Central memory CD4-positive, alpha-beta T cell (primary cell): ENCODE measurements at places on chromosomes 3 and 15.
A peak's percentile ranks its signal among the peaks of the same experiment; 100 is the strongest.

- no peak for DNase-seq
Observed at GRCh38 chr3:33826688-33827087, 28.3 kb downstream of the PDCD6IP start.

DNA sequence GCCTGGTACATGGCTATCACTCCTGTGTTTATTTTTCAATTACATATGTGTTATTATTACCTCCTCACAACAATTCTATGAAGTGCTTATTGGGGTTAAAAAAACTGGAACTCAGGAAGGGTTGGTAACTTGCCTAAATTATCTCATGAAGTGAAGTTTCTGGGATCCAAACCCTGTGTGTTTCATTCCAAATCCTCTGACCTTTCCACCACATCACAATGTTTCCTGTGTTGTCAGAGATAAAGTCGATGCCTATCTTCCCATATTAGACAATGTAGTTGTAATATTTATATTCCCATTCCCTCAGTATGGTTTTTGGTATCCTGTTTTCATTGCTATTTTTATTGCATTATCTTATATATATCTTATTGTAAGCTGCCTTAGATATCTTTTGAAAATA lies 269.1 kb upstream of the CFAP20DC start:
- DNase-seq: no peak

- no peak for DNase-seq
Observed at GRCh38 chr15:64017591-64018163, 28.6 kb downstream of the DAPK2 start.

DNA sequence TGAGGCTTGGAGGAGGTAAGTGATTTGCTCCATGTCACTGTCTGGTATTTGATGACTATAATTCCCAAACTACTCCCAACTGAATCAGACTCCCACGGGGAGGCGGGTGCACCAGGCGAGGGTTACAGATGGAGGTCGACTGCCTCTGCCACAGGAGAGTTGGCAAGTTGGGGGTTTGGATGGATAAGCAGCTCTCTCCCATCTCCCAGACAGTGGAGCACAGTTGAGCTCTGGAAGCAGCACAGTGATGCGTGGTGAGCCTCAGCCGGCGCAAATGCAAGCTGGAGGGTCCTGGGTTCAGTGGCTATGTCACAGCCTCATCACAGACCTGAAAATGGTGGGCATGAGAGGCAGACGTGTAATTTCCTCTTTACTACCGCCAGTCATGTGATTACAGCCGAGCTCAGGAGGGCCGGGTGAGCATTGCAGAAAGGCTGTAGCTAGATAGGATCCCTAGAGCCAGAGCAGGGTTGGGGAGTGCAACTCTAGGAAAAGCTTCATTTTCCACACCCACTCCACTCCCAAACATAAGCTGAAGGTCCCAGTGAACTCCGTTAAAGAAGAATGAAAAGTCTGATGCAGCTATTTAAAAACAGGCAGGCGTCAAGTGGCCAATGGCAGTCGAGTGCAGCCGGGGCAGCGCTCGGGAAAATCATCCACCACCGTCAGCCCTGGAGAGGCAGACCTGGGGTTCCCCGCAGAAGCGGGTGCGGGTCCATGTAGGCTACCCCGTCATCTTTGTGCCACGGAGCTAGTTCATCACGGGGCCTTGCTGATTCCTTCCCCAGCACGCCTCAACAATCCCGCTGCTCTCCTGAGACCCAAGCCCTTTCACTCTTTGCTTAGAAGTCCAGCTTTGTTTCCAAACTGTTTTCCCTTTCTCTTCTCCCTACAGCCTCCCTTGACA lies 33.3 kb upstream of the VPS8 start:
- no peak for DNase-seq

DNA sequence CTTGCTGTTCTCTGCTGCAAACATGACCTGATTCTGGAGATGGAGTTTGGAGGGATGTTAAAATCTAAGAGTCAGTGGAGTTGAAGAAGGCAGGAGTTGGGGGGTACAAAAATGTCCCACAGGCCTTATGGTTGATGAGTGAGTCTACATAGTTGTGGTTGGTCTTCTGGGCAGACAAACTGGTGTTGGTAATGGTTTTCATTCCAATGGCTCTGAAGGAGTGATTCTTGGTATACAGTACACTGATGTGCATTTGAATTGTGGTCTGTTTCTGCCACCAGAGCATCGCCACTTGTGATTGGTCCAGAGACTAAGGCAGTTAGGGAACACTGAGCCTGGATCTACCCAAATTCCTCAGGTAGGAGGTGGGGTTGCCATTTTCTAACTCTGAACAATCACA lies 514.1 kb upstream of the CFAP20DC start:
- no peak for DNase-seq

DNA sequence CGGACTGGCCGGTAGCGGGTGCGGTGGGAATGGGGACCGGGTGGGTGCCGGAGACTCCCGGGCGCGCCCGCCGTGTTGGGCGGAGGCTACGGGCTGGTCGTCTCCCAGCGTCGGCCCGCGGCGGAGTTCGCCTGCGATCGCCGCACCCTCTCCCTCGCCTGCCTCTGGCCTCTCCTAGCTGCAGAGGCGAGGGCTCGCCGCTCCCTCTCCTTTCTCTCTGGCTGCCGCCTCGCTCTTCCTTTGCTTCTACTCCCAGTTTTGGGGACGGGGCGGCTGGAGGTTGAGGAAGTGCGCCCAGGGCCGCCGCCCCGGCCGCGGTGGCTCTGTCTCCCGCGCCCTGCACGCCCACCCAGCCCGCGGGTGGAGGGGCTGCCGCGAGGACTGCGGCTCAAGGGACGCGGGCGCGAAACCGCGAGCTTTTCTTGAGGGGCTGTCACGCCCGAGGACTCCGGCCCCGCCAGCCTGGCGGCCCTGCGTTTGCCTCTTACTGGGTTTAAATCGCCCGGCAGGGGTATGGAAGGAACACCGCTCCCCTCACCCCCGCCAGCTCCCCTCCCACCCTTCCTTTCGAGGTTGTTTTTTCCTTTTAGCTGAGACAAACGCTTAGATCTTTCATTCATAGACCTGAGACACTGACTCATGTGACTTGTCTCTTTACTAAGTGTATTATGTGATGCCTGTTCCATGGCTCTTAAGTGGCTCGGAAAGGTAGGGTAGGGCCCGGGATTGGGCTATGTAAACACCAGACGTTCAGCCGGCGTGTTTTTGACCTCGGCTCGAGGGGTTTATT lies 654 bp downstream of the PIK3CA start:
- DNase-seq: peak; percentile 76

GRCh38 chr3:58414538-58415197 lies 19.0 kb downstream of the PDHB start:
- DNase-seq: peak; percentile 37

DNA sequence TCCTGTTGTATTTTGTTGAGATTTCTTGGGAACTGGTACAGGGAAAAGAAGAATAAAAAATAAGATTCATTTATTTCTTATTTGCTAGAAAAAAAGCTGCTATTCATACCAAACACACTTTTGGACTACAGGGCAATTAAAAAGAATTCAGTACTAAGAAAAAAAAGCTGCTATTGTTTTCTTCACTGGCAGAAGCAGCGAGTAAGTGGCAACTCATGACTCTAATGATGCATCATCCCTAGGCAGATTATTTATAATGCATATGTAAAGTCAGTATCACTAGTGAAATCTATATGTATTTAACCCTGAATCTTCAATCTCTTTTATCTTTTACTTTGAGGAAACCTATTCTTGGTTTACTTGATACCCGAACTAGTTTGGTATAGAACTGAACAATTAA lies 15.2 kb downstream of the PFN2 start:
- no peak for DNase-seq

- no peak for DNase-seq
Observed at GRCh38 chr3:149650828-149651227, 7.0 kb downstream of the WWTR1 start.

DNA sequence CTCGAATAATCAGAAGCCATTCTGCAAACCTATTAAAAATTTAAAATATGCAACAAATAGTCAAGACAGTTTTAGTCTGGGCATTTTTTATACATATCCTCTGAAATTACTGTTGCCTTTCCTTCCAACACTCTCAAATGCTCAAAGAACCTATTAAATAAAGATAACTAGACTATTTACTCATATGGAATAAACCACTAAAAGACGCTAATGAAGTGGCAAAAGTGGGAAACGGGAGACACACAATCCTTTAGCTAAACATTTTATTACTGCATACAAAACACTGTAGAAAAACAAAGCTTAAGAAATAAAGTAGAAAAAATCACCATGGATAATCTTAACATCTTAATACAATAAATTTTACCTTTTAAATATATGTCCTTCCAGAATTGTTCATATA lies 75.4 kb downstream of the HERC1 start:
- no peak for DNase-seq

- no peak for DNase-seq
Observed at GRCh38 chr15:34986326-34986725, 1.8 kb downstream of the ZNF770 start.

DNA sequence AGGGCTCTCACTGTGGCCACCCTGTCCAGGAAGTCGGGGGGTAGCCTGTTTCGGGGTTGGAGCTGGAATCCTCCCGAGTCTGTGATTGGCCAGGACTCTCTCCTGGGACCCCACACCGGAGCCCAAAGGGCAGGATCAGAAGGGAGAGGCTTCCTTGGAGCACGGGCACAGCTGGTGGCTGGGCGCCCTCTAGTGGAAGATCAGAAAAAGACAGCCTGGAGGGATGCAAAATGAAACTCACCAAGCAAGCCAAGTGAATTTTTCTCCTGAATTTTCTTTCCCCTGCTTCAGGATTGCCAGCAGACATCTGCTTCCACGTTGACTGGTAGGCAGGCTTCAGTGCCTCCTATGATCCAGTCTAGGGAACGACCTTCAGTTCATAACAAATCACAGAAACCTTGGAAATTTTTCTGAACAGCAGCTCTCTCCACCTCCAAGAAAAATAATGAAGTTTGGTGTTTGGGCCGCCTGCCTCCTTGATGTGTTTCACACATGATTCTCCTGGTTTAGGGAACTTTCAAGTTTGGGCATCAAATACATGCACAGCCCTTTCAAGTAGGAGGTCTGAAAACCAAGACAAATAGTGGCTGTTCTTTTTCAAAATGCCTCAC lies 224.6 kb downstream of the VPS13C start:
- DNase-seq: peak; percentile 39
